ENCODE measurements at places on chromosomes 16 and 17. TPM values are rescaled to one million over a fixed set of nuclear protein-coding genes. Genes with fewer than 3 reads are reported as not detected.
A peak's percentile ranks its signal among the peaks of the same experiment; 100 is the strongest.

ADAMTS18 gene
- polyA plus RNA-seq: 2.3 TPM

SULT1A2 gene
- polyA plus RNA-seq: 0.67 TPM

GRCh38 chr17:42282478-42283080 is 5.7 kb upstream of the STAT5A start:
- DNase-seq: no peak

- no peak for DNase-seq
Observed at GRCh38 chr16:67111951-67112444, 2.3 kb downstream of the PHAF1 start.

- no peak for DNase-seq
Observed at GRCh38 chr17:13419676-13420075, 182.1 kb downstream of the HS3ST3A1 start.

- DNase-seq: peak; percentile 36
Observed at GRCh38 chr16:82603784-82604411, 22.9 kb upstream of the CDH13 start.
